ENCODE measurements at places on chromosomes 4 and X. TPM values are rescaled to one million over a fixed set of nuclear protein-coding genes. Genes with fewer than 3 reads are reported as not detected.

Gene SYNPO2
- 4.3 TPM for total RNA-seq

Gene HTR2C
- total RNA-seq, result not detected

GRCh38 chr4:106868381-106869035 is 167.6 kb downstream of the DKK2 start:
- H3K4me1 ChIP-seq, result peaks cover 30% of the 10 kb centered on the region
- H3K27ac ChIP-seq, result no peak overlapping the region
- no peaks in the 10 kb centered on the region for H3K27me3 ChIP-seq

DNA sequence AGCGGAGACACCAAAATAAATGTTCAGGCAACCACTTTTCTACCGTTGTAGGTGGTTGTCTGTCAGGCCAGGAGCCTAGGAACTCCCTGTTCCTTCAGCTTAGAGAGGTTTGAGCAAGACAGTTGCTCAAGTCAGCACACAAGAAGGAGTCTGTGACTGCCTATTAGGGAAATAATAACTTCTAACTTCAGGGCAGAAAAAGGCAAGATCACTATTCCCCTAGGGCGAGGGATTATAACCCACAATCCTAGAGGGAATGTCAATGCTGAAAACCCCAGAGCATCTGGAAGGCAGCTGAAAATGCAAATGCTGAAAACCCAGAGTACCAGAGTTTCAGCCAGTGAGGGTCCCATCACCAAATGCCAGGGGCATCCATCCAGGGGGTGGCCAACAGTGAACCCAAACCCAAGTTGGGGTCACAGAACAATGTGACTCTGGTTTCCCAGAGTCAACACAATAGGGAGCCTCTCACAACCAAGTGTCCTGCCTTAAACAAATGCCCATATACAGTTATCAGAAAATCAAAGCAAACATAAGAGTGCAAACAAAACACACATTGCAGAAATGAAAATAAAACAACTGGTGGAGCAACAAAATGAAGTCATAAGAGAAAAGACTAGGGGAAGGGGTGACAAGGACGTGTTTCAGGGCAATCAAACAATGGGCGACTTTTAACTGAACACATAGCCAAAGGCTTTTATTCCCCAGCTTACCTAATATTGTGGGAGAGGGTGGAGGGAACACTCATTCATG is 27.6 kb downstream of the MORF4L2 start:
- H3K36me3 ChIP-seq, result no peaks in the 10 kb centered on the region
- DNase-seq, result no peak
- H3K4me1 ChIP-seq, result peaks cover 11% of the 10 kb centered on the region
- no peak overlapping the region for H3K4me3 ChIP-seq

GRCh38 chr4:110250023-110250387 is 51.6 kb upstream of the ELOVL6 start:
- peak; percentile 5 for DNase-seq
- H3K4me3 ChIP-seq, result no peak overlapping the region
- no peaks in the 10 kb centered on the region for H3K36me3 ChIP-seq
- 0 out of 2 replicates have a peak, but pooled peaks cover 4% of the 10 kb centered on the region for H3K4me1 ChIP-seq
- H3K27ac ChIP-seq, result no peak overlapping the region
- 0 out of 2 replicates have a peak, but pooled peaks cover 8% of the 10 kb centered on the region for H3K27me3 ChIP-seq

Gene NUDT9
- total RNA-seq, result 11.2 TPM

GRCh38 chrX:72043636-72044035 is 88.1 kb downstream of the RTL5 start:
- no peak overlapping the region for H3K27ac ChIP-seq
- no peak for DNase-seq
- no peak overlapping the region for H3K4me3 ChIP-seq
- H3K27me3 ChIP-seq, result no peaks in the 10 kb centered on the region
- peaks cover 11% of the 10 kb centered on the region for H3K4me1 ChIP-seq
- no peaks in the 10 kb centered on the region for H3K36me3 ChIP-seq

Gene GUCY1A1
- total RNA-seq, result not detected

DNA sequence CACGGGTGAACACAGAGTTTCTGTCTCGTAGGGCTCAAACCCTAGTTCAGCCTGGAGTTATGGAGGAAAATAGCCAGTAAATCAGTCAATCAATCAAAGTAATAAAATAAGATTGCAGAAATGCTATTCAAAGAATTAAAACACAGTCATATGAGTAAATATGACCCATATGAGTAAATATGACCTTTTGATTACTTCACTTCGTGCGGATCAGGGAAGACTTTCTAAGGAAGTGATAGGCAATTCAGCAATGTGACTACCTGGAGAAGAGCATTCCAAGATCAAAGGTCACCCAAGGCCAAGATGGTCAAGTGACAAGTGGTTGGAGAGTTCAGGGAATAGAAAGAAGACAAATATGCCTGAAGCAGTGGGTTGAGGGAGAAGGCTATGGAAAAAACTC is 722.6 kb downstream of the ADGRL3 start:
- no peaks in the 10 kb centered on the region for H3K27me3 ChIP-seq
- DNase-seq, result no peak
- no peak overlapping the region for H3K27ac ChIP-seq
- no peaks in the 10 kb centered on the region for H3K4me1 ChIP-seq

DNA sequence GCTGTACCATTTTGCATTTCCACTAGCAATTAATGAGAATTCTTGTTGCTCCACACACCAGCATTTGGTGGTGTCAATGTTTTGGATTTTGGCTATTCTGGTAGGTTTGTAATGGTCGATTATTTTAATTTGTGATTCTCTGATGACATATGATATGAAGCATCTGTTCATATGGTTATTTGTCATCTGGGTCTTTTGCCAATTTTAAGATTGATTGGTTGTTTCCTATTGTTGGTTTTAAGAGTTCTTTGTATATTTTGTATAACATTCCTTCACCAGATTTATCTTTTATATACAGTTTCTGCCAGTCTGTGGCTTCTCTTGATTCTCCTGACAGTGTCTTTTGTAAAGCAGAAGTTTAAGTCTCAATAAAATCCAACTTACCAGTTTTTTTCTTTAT is 18.5 kb upstream of the BDH2 start:
- 0 out of 2 replicates have a peak, but pooled peaks cover 3% of the 10 kb centered on the region for H3K36me3 ChIP-seq
- no peak overlapping the region for H3K4me3 ChIP-seq
- no peak overlapping the region for H3K27ac ChIP-seq
- H3K27me3 ChIP-seq, result no peaks in the 10 kb centered on the region
- H3K4me1 ChIP-seq, result no peaks in the 10 kb centered on the region
- no peak for DNase-seq
